Endothelial cell of umbilical vein (primary cell): ENCODE measurements at places on chromosomes 4 and X.

DNA sequence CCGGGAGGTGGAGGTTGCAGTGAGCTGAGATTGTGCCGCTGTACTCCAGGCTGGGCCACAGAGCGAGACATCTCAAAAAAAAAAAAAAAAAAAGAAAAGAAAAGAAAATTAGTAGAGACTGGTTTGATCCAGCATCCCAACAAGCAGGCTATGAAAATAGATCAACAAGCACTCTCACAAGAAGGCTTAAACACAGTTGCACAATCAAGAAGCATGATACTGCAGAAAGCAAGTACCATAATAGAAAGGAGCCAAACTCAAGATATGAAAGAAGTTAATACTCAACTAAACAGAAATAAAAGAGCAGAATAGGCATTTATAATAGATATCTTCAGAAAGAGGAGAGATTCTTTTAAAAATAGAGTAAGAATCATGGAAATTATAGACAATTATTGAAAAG, 10.6 kb downstream of the TLR6 start:
- DNase-seq = no peak

GRCh38 chr4:88949605-88950004, 107.4 kb downstream of the FAM13A start:
- no peak for DNase-seq

DNA sequence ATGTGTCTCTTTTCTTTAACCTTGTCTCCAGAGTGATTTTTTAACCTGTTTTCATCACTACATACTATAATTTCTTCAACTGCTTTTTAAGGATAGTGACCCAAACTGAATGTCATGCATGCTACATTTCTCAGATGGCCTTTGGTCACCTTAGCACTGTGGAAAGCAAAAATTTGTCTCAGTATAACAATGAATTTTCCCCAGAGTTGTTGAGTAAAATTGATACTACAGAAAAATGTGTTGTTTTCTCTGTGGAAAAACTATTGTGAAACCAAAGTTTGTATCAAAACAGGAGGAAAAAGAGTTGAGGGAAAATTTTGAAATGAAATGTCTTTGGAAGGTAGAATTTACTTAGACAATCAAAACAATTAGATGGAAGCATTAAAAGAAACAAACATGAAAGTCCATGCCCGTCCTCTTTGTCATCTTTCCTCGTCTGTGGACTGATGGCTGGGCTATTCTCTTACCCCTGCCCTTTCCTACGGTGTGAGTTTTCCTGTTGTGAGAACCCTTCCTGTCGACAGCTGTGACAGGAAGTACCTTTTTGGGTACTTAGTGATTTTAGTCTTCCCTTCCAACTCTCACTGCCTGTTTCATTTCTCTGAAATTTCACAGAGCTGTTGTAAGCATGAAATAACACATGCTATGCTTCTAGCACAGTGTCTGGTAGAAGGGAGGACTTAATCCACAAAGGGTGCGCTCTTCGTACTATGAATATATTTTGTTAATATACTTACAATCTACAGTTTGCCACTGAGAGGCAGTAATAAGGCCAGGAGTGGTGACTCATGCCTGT, 50.8 kb downstream of the LRP2BP start:
- peak; percentile 51 for DNase-seq

- DNase-seq = no peak
Measured at GRCh38 chr4:5200513-5200912, 149.2 kb downstream of the STK32B start.

- DNase-seq = no peak
Measured at GRCh38 chr4:155819066-155819465, 47.0 kb downstream of the ASIC5 start.

- DNase-seq = no peak
Measured at GRCh38 chr4:2068566-2068965, 9.4 kb downstream of the NAT8L start.
